Activated CD4-positive, alpha-beta memory T cell treated with anti-CD3 and anti-CD28 coated beads, Interleukin-2, amount 10 ng/mL, durations not matched to agents 7 days and 5 days (primary cell): ENCODE measurements at places on chromosomes 1 and 21. TPM values are rescaled to one million over a fixed set of nuclear protein-coding genes. Genes with fewer than 3 reads are reported as not detected.

SAMSN1 gene
- 87.1 TPM for total RNA-seq

GJC2 gene
- 0.38 TPM for total RNA-seq

ADGRL2 gene
- not detected for total RNA-seq

CD58 gene
- total RNA-seq = 59.7 TPM

TRIM67 gene
- not detected for total RNA-seq

DENND2D gene
- total RNA-seq = 210 TPM

SPRR3 gene
- total RNA-seq = not detected

ATP6V1G3 gene
- total RNA-seq = not detected

NTMT2 gene
- total RNA-seq = not detected

SYTL1 gene
- total RNA-seq = 136 TPM

F3 gene
- total RNA-seq = 0.15 TPM

CACNA1S gene
- total RNA-seq = not detected

LCE3E gene
- total RNA-seq = not detected

GJA8 gene
- not detected for total RNA-seq

FCRL2 gene
- not detected for total RNA-seq

RAB42 gene
- total RNA-seq = not detected

KCNA2 gene
- 6.6 TPM for total RNA-seq

LYPD8 gene
- not detected for total RNA-seq

MAP3K7CL gene
- 7.7 TPM for total RNA-seq

GNG12 gene
- total RNA-seq = 0.05 TPM

AADACL4 gene
- not detected for total RNA-seq

ADORA1 gene
- total RNA-seq = 0.40 TPM

TRPM2 gene
- 14.8 TPM for total RNA-seq

TSHB gene
- total RNA-seq = not detected

SELE gene
- total RNA-seq = not detected

RGS16 gene
- 6.4 TPM for total RNA-seq

IFFO2 gene
- total RNA-seq = 19.9 TPM

C1orf210 gene
- not detected for total RNA-seq

MFAP2 gene
- 0.25 TPM for total RNA-seq

NUAK2 gene
- 13.0 TPM for total RNA-seq

TMPRSS2 gene
- not detected for total RNA-seq

PEX11B gene
- total RNA-seq = 29.0 TPM

KCNE2 gene
- total RNA-seq = not detected

RAB7B gene
- total RNA-seq = not detected

PMF1 gene
- 65.5 TPM for total RNA-seq

KRTAP11-1 gene
- not detected for total RNA-seq

CGN gene
- 0.96 TPM for total RNA-seq

TNFRSF1B gene
- 447 TPM for total RNA-seq

CASP9 gene
- 22.4 TPM for total RNA-seq

C21orf58 gene
- total RNA-seq = 47.7 TPM

TCHH gene
- total RNA-seq = 0.05 TPM

ACTL8 gene
- total RNA-seq = not detected

NPPA gene
- not detected for total RNA-seq

PAQR6 gene
- total RNA-seq = 6.3 TPM

NBPF8 gene
- total RNA-seq = 52.4 TPM

CFAP45 gene
- 1.3 TPM for total RNA-seq

GUCA2A gene
- total RNA-seq = not detected

MYBPHL gene
- not detected for total RNA-seq
